ENCODE measurements at places on chromosomes 2 and 18.

GRCh38 chr18:10928011-10928771, 221.2 kb downstream of the PIEZO2 start:
- DNase-seq, result no peak

DNA sequence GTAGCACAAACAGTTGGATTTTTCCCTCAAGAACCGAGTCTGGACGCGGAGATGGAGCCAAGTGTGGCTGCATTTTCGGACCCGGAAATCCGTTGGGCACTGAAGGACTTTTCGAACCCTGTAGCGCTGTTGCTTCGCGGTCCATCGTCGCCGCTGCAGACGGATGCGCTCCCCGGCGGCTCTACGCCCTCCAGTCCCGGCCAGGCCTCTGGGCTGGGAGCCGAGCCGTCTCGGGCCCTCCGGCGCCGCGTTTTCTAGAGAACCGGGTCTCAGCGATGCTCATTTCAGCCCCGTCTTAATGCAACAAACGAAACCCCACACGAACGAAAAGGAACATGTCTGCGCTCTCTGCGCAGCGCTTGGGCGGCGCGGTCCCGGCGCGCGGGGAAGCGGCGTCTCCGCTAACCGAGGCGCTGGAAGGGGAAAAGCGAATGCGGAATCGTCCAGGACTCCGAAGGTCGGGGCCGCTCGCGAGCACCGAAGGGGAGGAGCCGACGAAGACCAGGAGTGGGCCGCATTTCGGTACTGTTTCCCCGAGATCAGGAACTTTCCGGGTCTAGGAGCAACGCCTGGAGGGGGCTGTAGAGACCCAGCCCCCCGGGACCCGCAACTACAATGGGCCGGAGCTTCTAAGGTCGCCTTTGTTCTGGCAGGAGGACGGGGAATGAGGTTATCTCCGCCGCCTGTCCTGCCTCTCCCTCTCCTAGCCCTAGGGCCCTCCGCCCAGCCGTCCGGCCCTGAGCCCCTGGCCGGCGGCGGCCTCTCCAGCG, 3.2 kb downstream of the EMX1 start:
- peak; percentile 41 for DNase-seq

DNA sequence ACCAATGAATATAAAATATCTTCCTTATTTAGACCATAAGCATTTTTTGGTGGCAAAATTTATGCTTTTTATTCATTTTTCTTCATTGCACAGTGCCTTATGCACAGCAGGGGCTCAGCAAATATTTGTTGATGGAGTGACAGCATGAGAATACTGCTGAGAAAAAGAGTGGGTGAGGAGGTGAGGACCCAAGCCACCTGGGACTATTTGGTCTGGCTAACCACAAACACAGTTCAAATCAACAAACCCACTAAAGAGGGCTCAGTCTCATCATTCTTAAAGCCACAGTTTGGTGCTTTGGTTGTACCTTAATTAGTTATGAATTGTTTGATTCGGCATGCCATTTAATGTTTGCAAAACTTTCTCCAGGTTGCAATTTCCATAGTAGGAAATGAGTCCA, 183.5 kb upstream of the ZNF521 start:
- no peak for DNase-seq

DNA sequence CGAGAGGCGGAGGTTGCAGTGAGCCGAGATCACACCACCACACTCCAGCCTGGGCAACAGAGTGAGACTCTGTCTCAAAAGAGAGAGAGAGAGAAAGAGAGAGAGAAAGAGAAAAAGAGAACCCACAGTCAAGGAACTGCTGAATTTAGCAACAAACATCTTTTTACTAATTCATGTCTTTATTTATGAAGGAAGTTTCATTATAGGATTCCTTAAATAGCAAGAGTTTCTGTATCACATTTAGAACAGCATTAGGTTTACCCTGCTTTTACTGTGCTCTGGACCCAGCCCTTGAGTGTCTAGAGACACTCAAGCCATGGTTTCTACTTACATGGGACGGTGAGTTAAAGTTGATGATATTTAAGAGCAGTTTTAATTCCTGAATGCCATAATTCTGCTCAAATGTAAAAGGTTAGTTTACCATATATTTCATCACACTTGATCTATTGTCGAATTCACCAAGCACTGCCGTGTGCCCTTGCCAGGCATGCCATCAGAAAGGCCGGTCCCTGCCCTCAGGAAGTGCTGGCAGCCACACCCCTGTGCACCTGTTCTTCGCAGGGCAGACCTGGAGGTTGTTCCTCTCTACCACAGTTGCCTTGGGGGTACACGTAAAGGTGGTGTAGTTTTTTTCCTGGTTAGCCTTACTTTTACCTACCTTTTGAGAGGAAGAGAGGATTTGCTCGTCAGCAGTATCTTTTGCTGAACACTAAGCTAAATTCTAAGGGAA, 153.3 kb downstream of the LDLRAD4 start:
- DNase-seq, result no peak

DNA sequence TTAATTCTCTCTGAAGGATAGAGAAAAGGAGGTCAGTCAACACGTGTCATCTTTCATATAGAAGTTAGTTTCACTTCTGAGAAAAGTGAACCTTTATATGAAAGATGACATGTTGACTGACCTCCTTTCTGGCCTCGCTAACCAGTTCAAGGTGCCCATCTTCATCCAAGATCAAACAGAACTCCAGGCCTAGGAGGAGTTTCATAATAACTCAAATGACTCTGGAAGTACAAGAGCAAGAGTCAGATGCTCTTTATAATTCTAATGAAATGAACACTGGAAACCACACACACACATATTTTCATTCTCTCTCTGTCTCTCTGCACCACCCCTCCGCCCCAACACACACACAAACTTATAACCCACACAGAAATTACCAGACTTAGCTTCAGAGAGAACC, 16.3 kb downstream of the ANKRD44 start:
- DNase-seq, result no peak

- DNase-seq, result no peak
Measured at GRCh38 chr2:200585340-200585729, 479 bp upstream of the AOX1 start.

DNA sequence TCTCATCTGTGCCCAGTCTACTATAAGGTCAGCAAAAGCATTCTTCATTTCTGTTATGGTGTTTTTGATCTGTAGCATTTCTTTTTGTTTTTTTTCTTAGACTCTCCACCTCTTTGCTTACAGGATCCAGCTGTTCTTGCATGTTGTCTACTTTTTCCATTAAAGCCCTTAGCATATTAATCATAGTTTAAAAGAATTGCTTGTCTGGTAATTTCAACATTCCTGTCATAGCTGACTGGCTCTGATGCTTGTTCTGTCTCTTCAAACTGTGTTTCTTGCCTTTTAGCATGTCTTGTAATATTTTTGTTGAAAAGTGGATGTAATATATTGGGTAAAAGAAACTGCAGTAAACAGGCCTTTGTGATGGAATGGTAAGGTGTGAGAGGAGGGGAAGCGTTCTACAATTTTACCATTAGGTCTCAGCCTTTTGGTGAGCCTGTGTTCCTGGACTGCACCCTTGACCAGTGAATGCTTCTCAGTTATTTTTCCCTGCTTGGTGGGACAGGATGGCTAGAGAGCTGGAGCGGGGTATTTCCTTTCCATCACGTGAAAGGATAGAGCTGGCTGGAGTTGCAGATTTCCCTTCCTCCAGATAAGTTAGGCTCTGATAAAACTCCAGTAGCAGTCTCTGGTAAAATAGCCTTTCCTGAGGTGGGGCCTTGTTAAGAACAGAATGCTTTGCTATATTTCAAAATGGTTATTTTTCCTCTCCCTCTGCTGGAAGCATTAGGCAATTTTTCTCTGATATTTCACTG, 65.4 kb downstream of the PLA2R1 start:
- no peak for DNase-seq

- no peak for DNase-seq
Measured at GRCh38 chr18:25420077-25420825, 68.3 kb upstream of the ZNF521 start.

DNA sequence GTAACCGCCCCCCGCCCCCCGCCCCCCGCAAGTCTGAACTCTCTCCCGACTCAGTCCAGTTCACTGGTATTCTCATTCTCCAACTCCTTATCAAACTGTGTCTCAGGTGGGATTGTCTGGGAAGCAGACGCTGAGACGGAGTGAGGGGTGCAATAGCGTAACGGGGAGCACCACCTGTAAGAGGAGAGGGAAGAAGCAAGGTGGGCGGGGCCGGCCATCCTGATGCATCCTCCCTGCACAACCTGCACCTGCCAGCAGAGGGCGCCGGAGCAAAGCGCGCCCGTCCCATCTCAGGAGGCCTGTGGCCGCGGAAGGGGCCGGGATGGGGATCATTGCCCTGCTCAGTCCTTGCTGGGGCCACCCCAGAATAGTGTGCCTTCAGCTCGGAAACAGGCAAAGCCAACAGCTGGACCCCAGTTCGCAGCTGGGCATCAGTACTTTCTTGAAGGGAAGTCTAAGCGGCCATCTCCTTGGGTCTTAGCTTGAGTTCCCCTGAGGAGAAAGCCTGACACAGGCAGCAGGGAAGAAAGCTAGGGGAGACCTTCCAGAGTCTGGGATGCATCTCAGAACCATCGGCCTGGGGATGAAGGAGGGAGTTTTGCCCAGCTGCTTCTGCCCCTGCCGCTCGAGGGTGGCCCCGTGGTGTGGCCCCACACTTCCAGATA, 208.0 kb downstream of the TFCP2L1 start:
- no peak for DNase-seq

DNA sequence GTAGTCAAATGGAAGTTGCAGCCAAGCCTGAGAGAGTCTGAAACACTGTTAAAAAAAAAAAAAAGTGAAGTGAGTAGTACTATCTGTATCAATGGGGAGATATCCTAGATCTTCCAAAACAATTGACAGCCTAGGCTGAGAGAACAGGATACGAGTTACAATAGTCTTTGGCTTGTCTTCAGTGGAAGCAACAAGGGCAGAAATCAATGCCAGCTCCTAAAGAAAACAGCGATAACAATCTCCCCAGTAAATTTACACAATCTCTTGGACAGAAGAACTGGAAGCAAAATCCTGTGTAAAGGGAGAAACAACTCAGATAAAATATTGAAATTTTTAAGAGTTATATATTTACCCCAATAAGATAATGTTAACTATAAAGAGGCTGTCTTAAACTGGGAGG, 508.7 kb downstream of the LRRTM4 start:
- DNase-seq, result no peak

DNA sequence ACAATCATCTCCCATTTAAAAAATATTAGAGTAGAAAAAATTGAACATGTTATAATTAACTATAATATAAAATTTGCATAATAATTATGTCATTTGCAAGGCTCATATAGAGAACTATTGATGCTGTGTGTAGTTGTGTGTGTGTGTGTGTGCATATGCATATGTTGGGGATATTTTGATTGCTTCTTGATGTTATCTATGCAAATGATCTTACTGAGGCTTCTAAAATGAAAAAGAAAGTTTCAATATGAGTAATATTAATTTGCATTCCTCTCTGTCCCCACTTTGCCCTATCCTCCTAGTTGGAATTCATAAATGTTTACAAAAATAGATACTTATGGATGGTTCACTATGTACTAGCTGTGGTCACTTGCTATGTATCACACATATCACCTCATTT, 523.3 kb downstream of the TRIB2 start:
- DNase-seq, result no peak

GRCh38 chr2:17628349-17629261, 88.1 kb downstream of the VSNL1 start:
- no peak for DNase-seq

DNA sequence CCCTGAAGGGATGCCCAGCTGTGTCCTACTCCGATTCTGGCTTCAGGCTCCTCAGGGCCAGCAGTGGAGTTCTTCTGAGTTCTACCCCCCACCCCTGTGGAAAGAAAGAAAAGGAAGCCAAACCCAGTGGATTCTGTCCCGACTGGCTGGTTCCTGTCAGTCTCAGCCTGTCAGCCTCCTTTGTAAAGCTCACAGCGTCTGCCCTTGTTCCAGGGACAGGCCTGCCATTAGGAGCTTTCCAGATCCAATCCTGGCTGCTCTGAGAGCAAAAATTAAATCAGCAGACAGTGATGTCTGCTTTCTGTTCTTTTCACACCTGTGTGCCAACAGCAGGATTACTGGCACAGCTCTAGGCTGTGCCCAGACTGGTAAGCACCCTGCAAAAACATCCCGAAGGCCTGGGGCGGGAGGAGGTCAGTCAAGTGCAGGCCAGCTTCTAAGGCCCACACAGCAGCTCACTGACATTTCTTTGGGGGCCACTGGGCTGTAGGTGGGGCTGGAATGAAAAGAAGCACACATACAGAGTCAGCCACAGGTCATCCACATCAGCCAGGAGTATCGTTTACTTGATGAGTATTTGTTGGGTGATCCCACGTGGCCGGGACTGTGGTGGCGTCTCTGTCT, 69.1 kb downstream of the EHD3 start:
- DNase-seq, result no peak

DNA sequence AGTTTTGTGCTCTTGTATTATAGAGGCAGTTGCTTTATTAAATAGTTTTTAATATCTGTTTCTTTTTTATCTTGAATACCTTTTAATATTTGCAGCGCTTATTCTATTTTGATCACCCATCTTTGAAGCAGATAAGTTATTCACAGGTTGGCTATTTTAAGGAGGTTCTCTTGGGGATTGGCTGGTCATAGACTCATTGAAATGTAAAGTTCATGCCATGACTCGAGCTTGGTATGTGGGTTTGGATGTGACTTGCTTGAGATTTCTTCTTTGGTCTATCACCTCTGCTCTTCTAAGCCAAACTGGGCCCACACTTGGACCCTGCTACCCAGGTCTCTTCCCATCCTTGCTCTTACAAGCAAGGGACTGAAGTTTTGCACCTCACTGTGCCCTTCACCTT, 33.6 kb downstream of the FARP2 start:
- no peak for DNase-seq

GRCh38 chr2:794554-795241, 117.5 kb upstream of the TMEM18 start:
- no peak for DNase-seq

DNA sequence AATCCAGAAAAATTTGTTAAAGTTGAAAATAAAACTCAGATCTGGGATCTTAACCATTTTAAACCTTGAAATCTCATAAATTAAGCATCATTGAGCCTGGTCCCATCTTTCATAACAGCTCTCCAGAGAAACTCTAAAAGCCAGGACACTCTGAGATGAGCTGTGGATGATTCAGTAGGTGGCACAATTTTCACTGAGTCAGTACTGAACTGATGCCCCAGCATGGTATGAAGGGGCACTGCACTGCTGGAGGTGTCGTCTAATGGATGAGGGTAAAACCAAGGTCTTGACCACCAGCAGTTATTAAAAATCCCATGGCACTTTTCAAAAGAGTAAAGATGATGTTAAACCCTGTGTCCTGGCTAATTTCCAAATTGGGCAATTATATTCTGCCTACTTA, 170.6 kb downstream of the FIGN start:
- DNase-seq, result no peak
